ENCODE measurements at places on chromosomes 5 and 9.

GRCh38 chr9:9214066-9214465 is 1398.7 kb downstream of the PTPRD start:
- no peak for DNase-seq

DNA sequence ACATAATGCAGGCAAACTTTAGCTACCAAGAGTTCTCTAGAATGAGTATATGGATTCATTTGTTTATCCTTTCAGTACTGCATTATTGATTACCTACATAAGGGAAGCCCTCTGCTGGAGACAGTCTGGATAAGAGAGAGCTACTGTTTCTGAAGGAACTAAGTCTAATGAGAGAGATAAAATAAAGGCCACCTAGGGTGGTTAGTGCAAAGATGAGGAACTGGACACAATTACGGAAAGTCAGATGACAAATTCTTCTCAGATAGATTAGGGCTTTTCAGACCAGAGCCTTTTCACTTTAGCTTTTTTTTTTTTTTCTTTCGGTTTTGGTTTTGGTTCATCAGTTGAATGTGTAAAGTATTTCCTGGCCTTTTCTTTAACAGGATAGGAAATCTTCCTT is 31.3 kb downstream of the ISOC1 start:
- no peak for DNase-seq

DNA sequence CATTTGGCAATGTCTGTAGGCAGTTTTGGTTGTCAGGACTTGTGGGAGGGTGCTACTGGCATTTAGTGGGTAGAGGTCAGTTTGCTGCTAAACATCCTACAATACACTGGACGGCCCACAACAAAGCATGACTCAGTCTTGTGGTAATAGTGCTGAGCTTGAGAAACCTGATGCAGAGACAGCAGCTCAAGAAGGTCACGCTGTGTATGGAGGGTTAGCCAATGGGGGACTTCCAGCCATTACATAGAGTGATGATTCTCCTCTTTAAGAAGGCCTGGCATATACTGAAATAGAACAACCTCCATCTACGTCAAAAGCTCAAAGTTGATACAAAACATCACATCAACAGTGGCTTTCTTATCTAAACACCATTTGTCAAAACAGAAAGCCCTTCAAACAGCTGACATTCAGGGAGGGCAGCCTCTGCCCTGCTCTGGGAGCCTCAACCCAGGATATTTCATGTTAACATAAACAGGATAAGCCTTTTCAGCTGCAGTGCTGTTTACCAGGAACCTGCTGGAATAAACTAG is 143.0 kb downstream of the GPBP1 start:
- no peak for DNase-seq

GRCh38 chr9:136117916-136118319 is 757 bp downstream of the TMEM250 start:
- DNase-seq: no peak

GRCh38 chr9:1086517-1086916 is 36.4 kb downstream of the DMRT2 start:
- DNase-seq: no peak

GRCh38 chr5:170632266-170632984 is 128.6 kb downstream of the KCNIP1 start:
- no peak for DNase-seq
